ENCODE measurements at places on chromosomes 7 and 10. TPM values are rescaled to one million over a fixed set of nuclear protein-coding genes. Genes with fewer than 3 reads are reported as not detected.

- no peaks in the 10 kb centered on the region for H3K36me3 ChIP-seq
- H3K4me1 ChIP-seq: no peaks in the 10 kb centered on the region
- no peak overlapping the region for H3K4me3 ChIP-seq
- no peaks in the 10 kb centered on the region for H3K27me3 ChIP-seq
These were observed 217.5 kb downstream of the MACC1 start for GRCh38 chr7:19999681-20000080.

The KNDC1 gene
- total RNA-seq: not detected

DNA sequence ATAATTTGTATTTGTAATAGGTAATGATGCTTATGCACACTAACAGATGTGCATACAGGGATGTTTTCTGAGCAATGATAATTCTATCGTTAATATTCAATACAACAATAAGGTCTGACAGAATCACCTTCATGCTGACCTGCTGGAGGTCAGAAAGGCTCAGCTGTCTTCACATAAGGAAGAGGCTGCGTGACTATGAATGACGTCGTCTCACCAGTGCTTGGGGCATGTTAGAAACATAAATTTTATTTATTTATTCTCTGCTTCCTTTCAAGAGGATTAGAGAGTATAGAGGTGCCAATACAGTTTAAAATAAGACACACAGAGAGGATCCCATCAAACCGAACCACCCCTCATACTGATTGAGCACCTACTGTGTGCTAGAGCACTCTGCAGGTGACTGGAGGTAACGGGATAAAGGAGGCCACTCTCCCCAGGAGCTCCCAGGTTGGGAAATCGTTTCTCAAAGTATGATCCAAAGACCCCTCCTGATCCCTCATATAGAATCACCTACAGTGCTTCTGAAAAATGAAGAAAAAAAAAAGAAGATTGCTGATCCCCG is 265.6 kb upstream of the NPVF start:
- peaks cover 9% of the 10 kb centered on the region for H3K4me1 ChIP-seq
- no peak for DNase-seq
- no peak overlapping the region for H3K4me3 ChIP-seq
- H3K36me3 ChIP-seq: no peaks in the 10 kb centered on the region
- H3K27me3 ChIP-seq: no peaks in the 10 kb centered on the region

The AEBP1 gene
- total RNA-seq: 18.3 TPM

The GOLGA7B gene
- total RNA-seq: 0.47 TPM

The ACADSB gene
- 25.5 TPM for total RNA-seq

GRCh38 chr7:97001656-97002554 is 3.4 kb upstream of the DLX6 start:
- no peak for DNase-seq
- no peak overlapping the region for H3K4me3 ChIP-seq
- peaks cover 13% of the 10 kb centered on the region for H3K4me1 ChIP-seq
- H3K27ac ChIP-seq: no peak overlapping the region
- H3K36me3 ChIP-seq: no peaks in the 10 kb centered on the region

GRCh38 chr10:78774614-78774998 is 294.2 kb upstream of the ZMIZ1 start:
- no peak overlapping the region for H3K27ac ChIP-seq
- H3K27me3 ChIP-seq: no peaks in the 10 kb centered on the region
- H3K4me1 ChIP-seq: no peaks in the 10 kb centered on the region
- DNase-seq: no peak
- H3K36me3 ChIP-seq: no peaks in the 10 kb centered on the region

DNA sequence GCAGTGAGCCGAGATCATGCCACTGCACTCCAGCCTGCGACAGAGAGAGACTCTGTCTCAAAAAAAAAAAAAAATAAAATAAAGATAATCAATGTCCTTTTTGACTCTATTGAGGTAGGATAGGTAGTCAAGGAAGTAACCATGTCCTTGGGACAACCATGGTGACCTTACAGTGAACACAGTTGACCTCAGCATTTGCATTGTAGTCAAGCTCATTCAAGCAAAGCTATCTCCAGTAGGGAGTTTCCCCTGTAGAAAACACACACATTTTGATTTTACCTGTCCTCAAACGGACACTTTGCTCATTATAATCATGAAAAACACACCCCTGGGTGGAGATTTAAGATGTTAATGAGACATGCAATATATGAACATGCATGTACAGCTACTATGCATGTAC is 171.7 kb downstream of the KIF20B start:
- peaks cover 17% of the 10 kb centered on the region for H3K27me3 ChIP-seq
- no peaks in the 10 kb centered on the region for H3K4me1 ChIP-seq
- no peak overlapping the region for H3K27ac ChIP-seq
- DNase-seq: no peak
- H3K4me3 ChIP-seq: no peak overlapping the region

GRCh38 chr10:60570272-60570865 is 180.7 kb upstream of the ANK3 start:
- peaks cover 59% of the 10 kb centered on the region for H3K4me1 ChIP-seq
- peaks cover 27% of the 10 kb centered on the region for H3K36me3 ChIP-seq
- no peaks in the 10 kb centered on the region for H3K27me3 ChIP-seq
- DNase-seq: peak; percentile 18
- peak overlapping the region; percentile 51 for H3K27ac ChIP-seq

The ERVW-1 gene
- not detected for total RNA-seq

The NSUN6 gene
- 16.0 TPM for total RNA-seq

GRCh38 chr10:119784340-119785067 is 58.7 kb downstream of the INPP5F start:
- peaks cover 30% of the 10 kb centered on the region for H3K4me1 ChIP-seq
- no peaks in the 10 kb centered on the region for H3K27me3 ChIP-seq
- DNase-seq: peak; percentile 11
- H3K27ac ChIP-seq: peak overlapping the region; percentile 1
- no peaks in the 10 kb centered on the region for H3K36me3 ChIP-seq

The LIPF gene
- total RNA-seq: not detected

The PCGF6 gene
- 10.4 TPM for total RNA-seq

- H3K4me1 ChIP-seq: peaks cover 52% of the 10 kb centered on the region
- peaks cover 24% of the 10 kb centered on the region for H3K36me3 ChIP-seq
- H3K27ac ChIP-seq: peak overlapping the region; percentile 60
- DNase-seq: no peak
- H3K4me3 ChIP-seq: no peak overlapping the region
- H3K27me3 ChIP-seq: no peaks in the 10 kb centered on the region
These were observed 4.1 kb downstream of the MMS19 start for GRCh38 chr10:97494151-97494550.

The FZD1 gene
- 0.69 TPM for total RNA-seq

DNA sequence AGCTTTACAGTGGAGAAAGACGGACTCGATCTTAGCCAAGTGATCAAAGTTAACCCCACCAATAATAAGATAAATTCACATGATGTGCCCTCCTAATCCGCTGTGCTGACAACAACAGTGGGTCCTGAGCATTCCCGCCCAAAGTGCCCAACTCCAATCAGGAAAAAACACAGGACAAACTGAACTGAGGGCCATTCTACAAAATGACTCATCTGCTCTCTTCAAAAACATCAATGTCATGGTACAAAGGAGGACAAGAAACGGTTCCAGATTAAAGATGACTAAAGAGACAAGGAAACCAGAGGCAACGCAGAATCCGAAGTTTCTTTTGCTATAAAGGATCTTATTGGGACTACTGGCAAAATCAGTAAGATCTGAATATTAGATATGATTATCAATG is 79.4 kb downstream of the CTBP2 start:
- no peaks in the 10 kb centered on the region for H3K36me3 ChIP-seq
- no peak for DNase-seq
- no peaks in the 10 kb centered on the region for H3K4me1 ChIP-seq

DNA sequence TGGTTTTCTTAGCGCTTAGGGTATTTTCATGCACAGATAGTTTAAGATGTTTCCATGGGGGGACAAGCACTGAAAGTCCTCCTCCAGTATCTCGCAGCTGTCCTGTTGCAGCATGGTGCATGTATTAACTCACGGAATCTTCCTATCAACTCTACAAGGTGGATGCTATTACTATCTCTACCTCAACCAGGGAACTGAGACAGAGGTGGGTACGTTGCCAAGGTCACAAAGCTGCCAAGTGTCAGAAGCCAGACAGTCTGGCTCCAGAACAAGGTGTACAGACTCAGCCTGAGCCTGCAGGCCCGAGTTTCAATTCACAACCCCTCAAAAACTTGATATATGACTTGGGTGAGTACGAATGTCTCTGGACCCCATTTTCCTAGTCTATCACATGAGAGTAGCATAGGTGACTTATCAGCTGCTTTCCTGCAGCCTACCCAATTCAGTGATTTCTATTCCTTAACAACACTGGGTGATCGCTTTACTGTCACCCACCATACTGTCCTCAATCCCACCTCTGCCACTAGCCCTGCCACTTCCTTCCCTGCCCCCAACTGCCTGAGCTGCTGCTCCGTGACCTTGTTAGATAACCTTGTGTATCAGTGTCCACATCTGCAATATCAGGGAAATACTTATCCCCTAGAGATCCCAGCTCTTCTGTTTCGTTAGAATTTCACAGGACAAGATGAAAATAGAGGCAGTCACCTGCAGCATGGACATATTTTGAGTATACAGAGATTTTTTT is 92.1 kb downstream of the ABCC2 start:
- peaks cover 18% of the 10 kb centered on the region for H3K4me1 ChIP-seq
- H3K4me3 ChIP-seq: no peak overlapping the region
- peaks cover 56% of the 10 kb centered on the region for H3K27me3 ChIP-seq
- no peak overlapping the region for H3K27ac ChIP-seq

GRCh38 chr10:46522295-46523118 is 34.0 kb downstream of the GPRIN2 start:
- H3K36me3 ChIP-seq: no peaks in the 10 kb centered on the region
- no peak overlapping the region for H3K4me3 ChIP-seq
- H3K4me1 ChIP-seq: no peaks in the 10 kb centered on the region
- no peaks in the 10 kb centered on the region for H3K27me3 ChIP-seq
- DNase-seq: no peak
- no peak overlapping the region for H3K27ac ChIP-seq

- H3K4me3 ChIP-seq: peak overlapping the region; percentile 36
- peak; percentile 35 for DNase-seq
- H3K27ac ChIP-seq: no peak overlapping the region
- H3K36me3 ChIP-seq: no peaks in the 10 kb centered on the region
These were observed 1.2 kb upstream of the PLXNA4 start for GRCh38 chr7:132577206-132578049.

The PRPS1L1 gene
- not detected for total RNA-seq

GRCh38 chr10:81679291-81679690 is 195.7 kb upstream of the NRG3 start:
- H3K27ac ChIP-seq: no peak overlapping the region
- H3K4me1 ChIP-seq: peaks cover 5% of the 10 kb centered on the region
- DNase-seq: no peak
- H3K27me3 ChIP-seq: no peaks in the 10 kb centered on the region

- H3K27ac ChIP-seq: no peak overlapping the region
- H3K36me3 ChIP-seq: peaks cover 12% of the 10 kb centered on the region
- DNase-seq: no peak
- no peak overlapping the region for H3K4me3 ChIP-seq
These were observed 8.4 kb downstream of the MINDY4 start for GRCh38 chr7:30779574-30779973.

DNA sequence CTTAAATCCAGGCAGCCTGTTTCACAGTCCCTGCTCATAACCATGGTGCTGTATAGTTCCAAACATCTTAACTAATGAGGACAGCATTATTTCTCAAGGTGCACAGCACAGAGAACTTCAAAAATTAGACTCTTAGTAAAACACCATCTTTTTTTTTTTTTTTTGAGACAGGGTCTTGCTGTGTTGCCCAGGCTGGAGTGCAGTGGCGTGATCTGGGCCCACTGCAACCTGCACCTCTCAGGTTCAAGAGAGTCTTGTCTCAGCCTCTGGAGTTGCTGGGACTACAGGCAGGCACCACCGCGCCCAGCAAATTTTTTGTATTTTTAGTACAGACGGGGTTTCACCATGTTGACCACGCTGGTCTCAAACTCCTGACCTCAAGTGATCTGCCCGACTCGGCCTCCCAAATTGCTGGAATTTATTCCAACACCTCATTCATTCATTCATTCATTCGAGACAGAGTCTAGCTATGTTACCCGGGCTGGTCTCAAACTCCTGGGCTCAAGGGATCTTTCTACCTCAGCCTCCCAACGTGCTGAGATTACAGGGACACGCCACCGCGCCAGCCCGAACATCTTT is 507 bp upstream of the TMEM254 start:
- no peak for DNase-seq
- H3K4me3 ChIP-seq: peak overlapping the region; percentile 93
- peaks cover 3% of the 10 kb centered on the region for H3K36me3 ChIP-seq
- H3K27ac ChIP-seq: peak overlapping the region; percentile 96

DNA sequence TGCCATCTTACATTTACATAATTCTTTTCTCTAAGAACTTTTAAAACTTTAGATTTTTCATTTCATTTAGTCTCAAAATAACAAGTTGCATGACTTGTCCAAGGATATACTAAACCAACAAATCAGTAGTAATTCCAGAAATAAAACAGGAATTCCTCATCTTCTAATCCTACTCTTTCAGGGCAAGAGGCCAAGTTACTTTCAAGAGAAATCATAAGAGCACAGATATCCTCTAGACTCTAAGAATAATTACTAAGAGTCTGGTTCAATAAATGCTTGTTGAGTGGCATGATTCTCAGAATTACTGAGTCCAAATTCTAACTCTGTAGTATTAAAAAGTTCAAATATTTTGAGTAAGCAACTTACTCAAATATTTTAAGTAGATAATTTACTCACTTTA is 12.9 kb downstream of the PDZD8 start:
- H3K36me3 ChIP-seq: no peaks in the 10 kb centered on the region
- no peak overlapping the region for H3K27ac ChIP-seq

- no peak for DNase-seq
- H3K27me3 ChIP-seq: no peaks in the 10 kb centered on the region
- no peak overlapping the region for H3K4me3 ChIP-seq
- H3K4me1 ChIP-seq: peaks cover 18% of the 10 kb centered on the region
- H3K27ac ChIP-seq: no peak overlapping the region
- H3K36me3 ChIP-seq: peaks cover 2% of the 10 kb centered on the region
These were observed 56.5 kb downstream of the ZNF277 start for GRCh38 chr7:112262855-112263487.

The PARP12 gene
- total RNA-seq: 25.7 TPM

GRCh38 chr10:102159051-102159597 is 6.9 kb downstream of the NOLC1 start:
- no peaks in the 10 kb centered on the region for H3K27me3 ChIP-seq
- H3K27ac ChIP-seq: peak overlapping the region; percentile 25
- no peak overlapping the region for H3K4me3 ChIP-seq
- H3K36me3 ChIP-seq: peaks cover 80% of the 10 kb centered on the region
- H3K4me1 ChIP-seq: peaks cover 40% of the 10 kb centered on the region
- no peak for DNase-seq

The MPP7 gene
- total RNA-seq: 10.9 TPM

The ENKUR gene
- 0.11 TPM for total RNA-seq

GRCh38 chr7:47720141-47720906 is 138.4 kb upstream of the TNS3 start:
- H3K27ac ChIP-seq: no peak overlapping the region
- H3K4me3 ChIP-seq: no peak overlapping the region
- H3K27me3 ChIP-seq: no peaks in the 10 kb centered on the region
- H3K4me1 ChIP-seq: no peaks in the 10 kb centered on the region
- no peaks in the 10 kb centered on the region for H3K36me3 ChIP-seq

All from activated CD4-positive, alpha-beta T cell treated with anti-CD3 and anti-CD28 coated beads for 36 hours (primary cell).